Stimulated activated CD4-positive, alpha-beta T cell treated with anti-CD3 and anti-CD28 coated beads, Interleukin-1b, Interleukin-23, amount 100 ng/mL, for 1 hour (primary cell): ENCODE measurements at places on chromosomes 3 and 15.

GRCh38 chr3:35635926-35636683, 3.2 kb upstream of the ARPP21 start:
- no peak for DNase-seq

GRCh38 chr15:51335538-51336410, 2.6 kb downstream of the CYP19A1 start:
- DNase-seq, result no peak

DNA sequence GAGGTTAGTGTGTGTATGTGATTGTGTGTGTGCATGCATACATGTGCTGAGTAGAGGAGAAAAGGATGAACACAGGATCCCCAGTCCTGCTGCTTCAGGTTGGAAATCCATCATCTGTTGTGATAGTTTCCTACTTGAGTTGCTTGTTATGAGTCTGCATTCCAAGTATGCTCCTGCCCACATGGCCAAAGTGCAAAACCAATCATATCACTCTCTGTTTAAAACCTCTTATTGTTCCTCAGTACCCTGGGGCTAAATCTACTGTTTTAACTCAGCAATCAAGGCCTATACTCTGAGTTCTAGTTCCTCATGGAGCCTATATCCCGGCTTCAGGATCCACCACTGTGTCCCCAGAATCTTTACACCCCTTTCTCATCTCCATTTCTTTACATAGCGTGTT, 139.9 kb upstream of the TLE3 start:
- no peak for DNase-seq

- DNase-seq, result no peak
Observed at GRCh38 chr3:51386852-51387229, 1.8 kb downstream of the MANF start.

- no peak for DNase-seq
Observed at GRCh38 chr3:147370349-147370748, 36.0 kb downstream of the ZIC4 start.

DNA sequence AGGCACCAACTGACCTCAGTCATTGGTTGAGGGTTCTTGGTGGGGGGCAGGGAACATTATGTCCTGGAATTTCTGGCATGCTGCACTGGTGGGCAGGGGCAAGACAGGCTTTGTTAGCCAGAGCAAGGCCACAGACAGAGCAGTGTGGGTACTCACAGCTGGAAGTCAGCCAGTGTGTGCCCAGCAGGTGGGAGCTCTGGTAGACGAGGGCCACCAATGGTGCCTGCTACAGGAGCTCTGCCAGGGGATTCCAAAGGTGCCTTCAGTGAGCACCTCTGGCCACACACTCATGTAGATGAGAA, 31.3 kb downstream of the CYP8B1 start:
- no peak for DNase-seq

- DNase-seq, result no peak
Observed at GRCh38 chr15:69585937-69586336, 133.3 kb downstream of the RPLP1 start.
